ENCODE measurements at places on chromosomes 6 and 20.

GRCh38 chr20:7137395-7138151, 370.1 kb downstream of the BMP2 start:
- DNase-seq: no peak

DNA sequence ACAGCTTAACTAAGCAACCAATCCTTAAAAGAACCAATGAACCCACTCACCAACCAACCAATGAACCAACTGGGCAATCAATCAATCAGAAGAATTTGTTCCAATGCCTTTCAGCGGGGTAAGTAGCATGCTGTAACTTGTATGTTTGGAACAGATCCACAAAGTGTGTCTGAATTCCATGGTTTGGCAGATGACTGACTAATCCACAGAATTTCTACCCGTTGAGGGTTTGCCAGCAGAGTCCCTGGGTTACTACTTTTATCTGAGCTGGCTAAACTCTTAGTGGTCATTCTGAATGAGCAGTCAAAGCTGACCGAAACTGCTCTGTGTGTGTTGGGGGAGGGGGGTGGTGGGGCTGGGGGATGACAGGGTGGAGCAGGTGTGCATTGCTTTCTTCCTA, 125.0 kb upstream of the JAG1 start:
- no peak for DNase-seq

GRCh38 chr20:34189572-34190163, 51.6 kb upstream of the ASIP start:
- DNase-seq: no peak

- DNase-seq: no peak
Observed at GRCh38 chr20:50737352-50737751, 6.0 kb downstream of the PARD6B start.

- DNase-seq: no peak
Observed at GRCh38 chr20:62622877-62623487, 19.3 kb upstream of the SLCO4A1 start.

DNA sequence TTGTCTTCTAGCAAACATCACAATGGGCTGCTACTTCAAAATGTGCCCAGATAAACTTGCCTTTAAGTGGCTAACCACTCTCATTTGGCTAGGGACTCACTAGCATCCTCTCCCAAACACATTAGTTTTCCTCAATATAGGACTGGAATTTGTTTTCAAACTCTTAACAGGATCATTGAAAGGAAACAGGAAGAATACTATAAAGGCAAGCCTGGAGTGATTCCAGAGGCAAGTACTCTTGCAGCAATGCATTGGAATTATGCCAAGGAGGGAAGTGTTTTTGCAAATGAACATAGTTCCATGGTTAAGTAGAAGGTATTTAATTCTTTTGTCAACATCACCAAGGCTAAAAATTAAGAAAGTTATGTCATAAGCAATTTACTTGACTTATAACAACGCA, 12.2 kb downstream of the EPHA7 start:
- DNase-seq: no peak

DNA sequence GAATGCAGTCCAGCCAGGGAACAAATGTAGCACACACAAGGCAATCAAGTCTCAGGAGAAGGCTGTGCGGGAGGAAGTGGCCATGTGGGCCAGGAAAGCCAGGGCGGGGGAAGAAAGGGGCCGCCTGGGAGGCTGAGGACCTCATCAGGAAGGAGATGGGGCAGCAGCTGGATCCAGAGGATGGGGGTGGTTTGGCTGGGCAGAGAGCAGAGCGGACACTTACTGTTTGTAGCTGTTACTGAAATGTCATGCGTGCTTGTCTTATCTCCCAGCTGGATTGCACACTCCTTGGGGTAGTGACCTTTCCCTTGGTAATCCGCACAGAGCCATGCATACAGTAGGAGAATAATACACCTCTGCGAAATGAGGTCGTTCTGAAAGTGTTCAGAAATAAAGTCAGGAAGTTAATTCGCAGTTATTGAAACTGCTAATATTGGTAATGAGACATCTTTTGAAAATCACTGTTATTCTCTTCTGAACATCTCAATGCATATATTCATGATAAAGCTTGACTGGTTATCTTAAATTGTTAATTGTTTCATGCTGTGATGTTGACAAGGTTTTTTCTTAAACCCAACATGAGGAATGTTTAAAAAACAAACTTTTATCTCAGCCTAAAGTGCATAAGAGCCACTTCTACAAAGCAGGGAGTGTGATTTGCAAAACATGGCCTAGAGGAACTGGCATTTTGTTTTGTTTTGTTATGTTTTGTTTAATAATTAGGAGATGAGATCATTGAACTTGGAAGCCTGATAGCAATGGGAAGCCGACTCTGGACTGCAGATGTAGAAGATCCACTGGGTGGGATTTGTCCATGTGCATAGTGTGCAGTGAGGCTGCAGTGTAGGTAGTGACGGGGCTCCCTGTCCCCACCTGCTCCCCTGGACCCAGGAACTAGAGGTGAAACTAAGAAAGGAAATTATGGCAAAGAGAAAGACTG, 18.0 kb upstream of the MAP3K4 start:
- no peak for DNase-seq

GRCh38 chr20:5548902-5549599, 201.2 kb upstream of the SHLD1 start:
- no peak for DNase-seq

DNA sequence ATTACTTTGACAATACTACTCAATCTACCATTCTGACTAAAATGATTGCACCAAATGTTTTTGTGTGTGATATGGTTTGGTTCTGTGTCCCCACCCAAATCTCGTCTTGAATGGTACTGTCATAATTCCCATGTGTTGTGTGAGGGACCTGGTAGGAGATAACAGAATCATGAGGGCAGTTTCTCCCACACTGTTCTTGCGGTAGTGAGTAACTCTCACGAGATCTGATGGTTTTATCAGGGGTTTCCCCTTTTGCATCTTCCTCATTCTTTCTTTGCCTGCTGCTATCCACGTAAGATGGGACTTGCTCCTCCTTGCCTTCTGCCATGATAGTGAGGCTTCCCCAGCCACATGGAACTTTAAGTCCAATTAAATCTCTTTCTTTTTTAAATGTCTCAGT, 20.8 kb downstream of the SYCP2 start:
- DNase-seq: no peak

DNA sequence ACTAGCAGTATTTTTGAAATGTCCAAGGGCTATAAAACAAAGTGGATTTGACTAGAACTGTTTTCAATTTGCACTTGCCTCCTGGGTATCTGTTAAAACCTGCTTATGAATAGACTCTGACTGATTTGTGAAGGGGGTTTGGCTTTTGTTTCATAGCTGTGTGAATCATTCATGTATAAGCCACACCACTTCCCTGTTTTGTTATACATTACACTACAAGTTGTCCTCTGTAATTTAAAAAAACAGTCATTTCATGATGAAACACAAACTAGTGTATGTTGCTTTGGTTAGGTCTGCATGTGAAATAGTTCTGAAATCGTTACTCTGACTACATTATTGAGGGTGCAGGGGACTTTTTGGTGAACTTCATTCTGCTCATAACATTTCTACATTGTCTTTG, 121.7 kb downstream of the NKAIN2 start:
- DNase-seq: no peak

Measured in T-helper 2 cell (primary cell).